ENCODE measurements at places on chromosomes 6 and 20. TPM values are rescaled to one million over a fixed set of nuclear protein-coding genes. Genes with fewer than 3 reads are reported as not detected.

DSP gene
- 4.2 TPM for total RNA-seq

RIPPLY2 gene
- total RNA-seq = not detected

SLC2A10 gene
- total RNA-seq = 6.4 TPM

SYNDIG1 gene
- total RNA-seq = not detected

C6orf132 gene
- total RNA-seq = not detected

TRIM31 gene
- total RNA-seq = 2.2 TPM

TCFL5 gene
- 15.7 TPM for total RNA-seq

DEF6 gene
- 4.7 TPM for total RNA-seq

THBD gene
- 8.6 TPM for total RNA-seq

TPX2 gene
- not detected for total RNA-seq

WFDC12 gene
- not detected for total RNA-seq

MICA gene
- total RNA-seq = 18.6 TPM

LHFPL5 gene
- total RNA-seq = 0.27 TPM

FLRT3 gene
- total RNA-seq = 6.4 TPM

GJA1 gene
- total RNA-seq = 16.9 TPM

SYCP2 gene
- total RNA-seq = 2.5 TPM

OPN5 gene
- not detected for total RNA-seq
